ENCODE measurements at places on chromosomes 7 and 10.

GRCh38 chr7:4862156-4862555, 326 bp upstream of the PAPOLB start:
- DNase-seq: no peak

DNA sequence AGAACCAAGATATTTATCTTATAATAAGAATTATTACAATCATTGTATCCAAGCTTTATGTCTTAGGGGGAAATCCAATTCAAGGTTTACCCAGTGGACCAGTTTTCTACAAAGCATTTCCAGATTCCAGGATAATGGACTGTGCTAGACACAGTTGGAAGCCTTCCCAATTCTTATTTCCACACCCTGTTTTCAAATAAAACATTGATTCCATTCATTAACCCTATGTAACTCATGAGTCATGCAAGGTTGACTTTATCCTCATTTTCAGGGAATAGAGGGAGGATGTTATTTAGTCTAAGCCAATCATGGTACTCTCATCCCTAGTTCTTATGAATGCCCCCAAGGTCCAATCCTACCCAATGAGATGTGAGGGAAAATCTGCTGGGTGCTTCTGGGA, 145.7 kb downstream of the RNLS start:
- peak; percentile 25 for DNase-seq

DNA sequence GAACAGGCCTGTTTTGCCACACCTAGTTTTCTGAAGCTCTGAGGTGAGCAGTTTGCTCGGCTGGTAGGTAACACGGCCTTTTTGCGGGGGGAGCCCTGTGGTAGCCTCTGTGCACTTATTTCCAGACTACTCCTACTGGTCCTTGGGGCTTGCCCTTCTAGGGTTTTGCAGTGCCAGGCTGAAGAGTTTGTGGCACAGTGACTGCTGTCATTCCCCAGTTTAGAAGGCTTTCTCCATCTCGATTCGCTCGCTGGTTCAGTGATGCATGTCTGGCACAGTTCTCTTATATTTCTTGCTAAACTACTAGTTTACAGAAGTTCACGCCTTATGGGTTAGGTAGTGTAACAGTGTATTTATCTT, 711 bp downstream of the KIF20B start:
- no peak for DNase-seq

- no peak for DNase-seq
Observed at GRCh38 chr10:77542710-77543259, 94.8 kb downstream of the KCNMA1 start.

- DNase-seq: peak; percentile 94
Observed at GRCh38 chr10:63798599-63799498, 277.6 kb downstream of the REEP3 start.

GRCh38 chr7:155283565-155284194, 14.0 kb upstream of the INSIG1 start:
- DNase-seq: no peak

DNA sequence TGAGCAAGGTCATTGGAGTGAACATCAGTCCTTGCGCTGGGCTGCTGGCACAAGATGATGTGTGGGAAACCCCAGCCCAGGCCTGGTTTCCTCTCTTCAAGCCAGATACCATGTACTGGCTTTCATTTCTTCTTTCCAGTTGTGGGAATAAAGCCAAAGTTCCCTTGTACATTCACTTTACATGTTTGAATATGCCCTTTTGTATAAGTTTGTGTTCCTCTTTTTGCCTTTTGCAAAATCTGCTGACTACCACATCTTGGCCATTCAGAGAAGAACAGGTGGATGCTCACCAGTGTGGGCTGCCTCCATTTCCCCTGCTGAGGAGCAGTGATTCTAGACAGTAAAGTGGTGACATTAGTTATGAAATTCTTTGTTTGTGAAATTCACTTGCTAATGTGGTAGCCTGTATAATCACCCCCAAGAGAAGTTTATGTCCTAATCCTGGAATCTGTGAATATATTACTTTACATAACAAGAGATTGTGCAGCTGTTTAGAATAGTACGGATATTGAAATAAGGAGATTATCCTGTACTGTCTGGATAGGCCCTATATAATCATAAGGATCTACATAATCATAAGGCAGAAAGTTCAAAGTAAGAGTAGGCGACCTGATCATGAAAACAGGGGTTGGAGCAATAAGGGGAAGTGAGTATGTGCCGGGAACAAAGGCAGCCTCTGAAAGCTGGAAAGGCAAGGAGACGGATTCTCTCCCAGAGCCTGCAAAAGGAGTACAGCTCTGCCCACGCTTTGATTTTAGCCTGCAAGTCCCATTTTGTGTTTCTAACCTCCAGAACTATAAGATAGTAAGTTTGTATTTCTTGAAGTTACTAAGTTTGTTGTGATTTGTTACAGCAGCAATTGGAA, 18.8 kb upstream of the AOAH start:
- DNase-seq: no peak

GRCh38 chr7:153457746-153458145, 594.5 kb upstream of the DPP6 start:
- DNase-seq: no peak

DNA sequence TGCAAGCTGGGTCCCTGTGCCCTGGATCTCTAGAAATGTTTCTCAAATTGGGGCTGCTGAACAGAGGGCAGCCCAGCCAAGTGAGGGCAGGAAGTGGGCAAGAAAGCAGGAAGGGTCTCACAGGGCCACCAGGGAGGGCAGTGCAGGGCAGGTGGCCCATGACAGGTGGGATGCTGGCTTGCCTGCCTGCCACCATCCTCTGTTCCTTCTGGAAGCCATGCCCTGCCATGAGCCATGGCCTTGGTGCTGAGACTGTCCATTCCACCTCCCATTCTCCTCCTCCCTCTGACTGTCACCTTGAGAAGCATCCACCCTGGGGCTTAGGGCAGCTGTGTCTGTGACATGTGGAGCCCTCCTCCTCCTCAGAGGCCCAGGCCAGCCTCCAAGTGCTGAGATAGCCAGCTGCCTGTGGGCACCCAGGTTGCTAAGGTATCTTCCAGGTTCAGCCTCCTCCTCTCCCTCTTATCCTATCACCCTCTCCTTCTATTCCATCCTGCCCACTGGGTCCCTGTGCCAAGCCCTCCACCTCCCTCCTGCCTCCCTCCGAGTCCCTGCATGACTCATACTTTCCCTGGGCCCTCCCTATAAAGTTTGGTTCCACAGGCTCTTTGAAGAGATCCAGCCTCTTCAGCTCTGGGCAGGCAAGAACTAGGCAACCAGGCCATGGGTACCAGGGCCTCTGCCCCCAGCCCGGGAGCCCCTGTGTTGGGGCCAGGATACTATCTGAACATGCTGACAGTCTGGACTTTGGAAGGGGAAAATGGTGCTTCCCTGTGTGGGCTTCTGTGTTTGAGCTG, 1.3 kb downstream of the VSIR start:
- peak; percentile 59 for DNase-seq

DNA sequence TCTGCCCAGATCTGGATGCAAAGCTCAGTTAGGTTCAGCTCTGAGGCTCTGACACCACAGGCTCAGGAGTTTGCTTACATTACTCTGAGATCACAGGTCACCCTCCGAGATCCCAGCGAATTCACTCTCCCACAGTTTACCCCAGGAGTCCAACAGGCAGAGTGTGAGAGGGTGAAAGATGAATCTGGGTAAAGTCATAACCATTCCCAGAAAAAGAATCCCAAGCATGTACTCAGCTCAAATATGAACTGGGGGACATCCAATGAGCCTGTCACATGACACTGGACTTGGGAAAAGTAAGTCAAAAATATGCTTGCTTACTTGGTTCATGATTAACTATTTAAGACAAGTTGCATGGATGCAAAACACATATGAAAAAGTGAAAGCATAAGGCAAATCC, 110.3 kb upstream of the ARID5B start:
- DNase-seq: peak; percentile 53

DNA sequence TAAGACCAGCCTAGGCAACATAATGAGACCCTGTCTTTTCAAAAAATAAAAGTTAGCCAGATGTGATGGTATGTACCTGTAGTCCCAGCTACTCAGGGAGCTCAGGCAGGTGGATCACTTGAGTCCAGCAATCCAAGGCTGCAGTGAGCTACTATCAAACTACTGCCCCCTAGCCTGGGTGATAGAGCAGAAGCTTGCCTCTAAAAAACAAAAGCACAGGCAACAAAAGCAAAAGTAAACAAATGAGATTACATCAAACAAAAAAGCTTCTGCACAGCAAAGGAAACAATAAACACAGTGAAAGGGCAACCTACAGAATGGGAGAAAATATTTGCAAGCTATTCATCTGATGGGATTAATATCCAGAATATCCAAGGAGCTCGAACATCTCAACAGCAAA, 65.4 kb downstream of the FANK1 start:
- DNase-seq: no peak

DNA sequence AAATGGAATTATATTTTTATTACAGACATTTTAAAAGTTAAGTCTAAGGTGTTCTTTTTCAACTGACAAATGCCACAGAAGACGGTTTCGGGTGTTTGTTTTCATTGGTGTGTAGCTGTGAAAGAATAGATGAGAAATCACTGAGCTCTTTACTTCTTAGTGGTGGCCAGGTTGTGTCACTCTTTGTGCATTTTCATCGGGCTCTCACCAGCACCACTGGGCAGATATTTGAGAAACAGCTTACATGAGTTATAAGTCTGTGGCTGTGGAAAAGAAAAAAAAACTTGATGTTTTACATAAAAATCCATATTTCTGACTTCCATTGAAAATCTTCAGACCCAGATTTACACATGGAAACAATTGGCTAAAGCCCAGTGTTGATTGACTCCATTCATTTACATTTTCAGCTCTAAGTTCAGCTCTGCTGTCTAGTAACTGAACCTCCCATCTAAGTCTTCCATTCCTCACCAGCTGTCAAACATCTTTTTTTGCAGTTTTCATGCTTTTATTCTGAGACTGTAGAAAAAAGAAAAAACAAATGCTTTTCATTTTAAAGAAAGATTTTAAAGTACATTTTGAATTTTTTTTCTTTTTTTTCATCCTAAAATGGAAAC, 22.3 kb downstream of the CABCOCO1 start:
- no peak for DNase-seq

DNA sequence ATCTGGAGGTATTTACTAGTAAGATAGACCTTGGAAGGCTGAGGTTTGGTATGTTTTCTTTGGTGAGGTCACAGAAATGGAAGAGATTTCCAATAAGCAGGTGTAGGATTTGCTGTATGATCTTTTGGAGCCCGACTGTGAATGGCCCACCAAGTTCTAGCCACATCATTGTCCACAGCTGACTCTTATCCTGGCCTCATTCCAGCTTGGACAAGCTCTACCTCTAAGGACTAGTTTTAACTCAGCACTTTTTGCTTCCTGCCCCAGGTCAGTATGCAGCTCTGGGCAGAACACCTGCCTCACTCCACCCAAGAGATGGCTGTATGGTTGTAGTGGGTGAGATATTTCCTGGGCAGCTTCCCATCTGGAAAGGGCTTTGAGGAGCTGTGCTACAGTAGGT, 6.1 kb upstream of the CPA4 start:
- DNase-seq: no peak

DNA sequence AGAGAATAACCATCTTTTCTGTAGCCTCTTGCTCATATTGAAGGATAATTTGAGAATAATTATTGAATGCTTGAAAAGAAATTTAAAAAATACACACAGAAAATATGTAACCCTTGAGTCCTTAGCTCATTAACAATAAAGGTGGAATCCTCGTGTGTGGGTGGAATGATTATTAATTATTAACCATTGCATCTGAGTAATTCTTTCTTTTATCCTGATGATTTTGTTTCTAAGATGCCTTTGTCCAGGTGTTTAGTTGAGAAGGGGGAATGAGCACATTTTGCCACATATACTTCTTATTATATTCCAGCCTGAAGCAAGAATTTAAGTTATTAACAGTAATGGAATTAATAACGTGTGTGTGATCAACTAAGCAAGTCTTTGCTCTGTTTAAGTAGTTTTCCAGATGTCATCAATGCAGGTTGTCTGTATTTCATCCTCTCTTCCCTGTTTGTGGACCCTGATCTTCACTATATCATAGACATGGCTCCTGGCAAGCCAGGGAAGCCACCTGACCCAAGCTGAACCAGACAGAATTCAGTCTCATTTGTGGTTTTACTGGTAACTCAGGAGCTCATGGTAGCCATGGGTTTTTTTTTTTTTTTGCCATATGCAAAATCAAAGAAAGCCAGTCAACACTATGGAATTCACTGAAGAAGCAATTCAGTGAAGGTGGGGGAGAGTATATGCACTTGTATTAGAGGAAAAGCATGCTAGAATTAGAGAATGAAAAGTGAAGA, 144.3 kb downstream of the KIF20B start:
- DNase-seq: peak; percentile 62

DNA sequence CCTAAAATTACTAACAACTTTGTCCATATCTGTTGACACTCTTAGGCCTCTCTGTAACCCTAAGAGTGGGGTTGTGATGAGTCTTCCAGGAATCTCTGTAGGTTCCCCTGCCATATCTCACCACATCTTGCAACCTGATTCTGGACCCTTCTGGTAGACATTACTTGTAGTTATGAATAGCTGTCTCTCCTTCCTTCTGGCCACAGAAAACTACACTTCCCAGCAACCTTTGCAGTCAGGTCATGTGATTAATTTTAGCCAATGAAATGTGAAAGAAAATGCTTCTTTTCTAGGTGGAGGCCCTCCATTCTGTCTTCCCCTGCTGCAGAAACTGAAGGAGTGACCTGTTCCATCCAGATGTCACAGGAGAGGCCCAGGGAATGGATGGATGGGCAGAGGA, 147.6 kb upstream of the AOAH start:
- DNase-seq: no peak

- peak; percentile 32 for DNase-seq
Observed at GRCh38 chr10:126227762-126228134, 160.5 kb downstream of the ADAM12 start.

GRCh38 chr7:117648203-117648866, 168.5 kb downstream of the CFTR start:
- DNase-seq: no peak

GRCh38 chr7:24917510-24918239, 62.3 kb downstream of the OSBPL3 start:
- peak; percentile 91 for DNase-seq

DNA sequence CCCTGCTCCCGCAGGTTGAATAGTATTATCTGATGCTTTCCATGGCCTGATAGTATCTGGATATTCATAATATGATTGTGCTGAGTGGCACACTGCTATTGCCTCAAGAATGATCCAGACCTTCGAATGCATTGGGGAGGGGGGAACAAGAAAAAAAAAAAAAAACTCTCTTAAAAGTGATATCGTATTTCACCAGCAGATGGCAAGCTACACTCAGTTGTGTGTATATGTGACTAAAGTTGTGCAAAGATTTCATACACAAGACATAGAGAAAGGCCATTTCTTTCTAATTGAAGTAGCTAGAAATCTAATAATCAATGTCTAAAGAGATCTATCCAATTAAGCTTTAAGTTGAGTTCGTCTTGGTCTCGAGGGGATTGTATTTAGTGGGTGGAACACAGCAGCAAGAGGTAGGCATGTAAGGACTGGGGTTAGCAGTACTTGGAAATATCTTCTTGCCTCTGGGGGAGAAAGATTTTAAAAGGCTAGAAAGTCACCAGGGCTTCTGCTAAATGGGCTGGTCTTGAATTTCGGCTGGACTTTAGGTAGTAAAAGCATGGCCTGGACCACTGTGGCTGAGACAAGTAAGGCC, 15.3 kb downstream of the SFRP4 start:
- peak; percentile 46 for DNase-seq

- DNase-seq: peak; percentile 99
Observed at GRCh38 chr10:110336111-110336721, 31.5 kb upstream of the SMNDC1 start.

- no peak for DNase-seq
Observed at GRCh38 chr10:53997953-53998352, 803.1 kb downstream of the PCDH15 start.
